NB4 (cell line): ENCODE measurements at places on chromosomes 6 and 20.

GRCh38 chr6:108118810-108119768 lies 44.5 kb upstream of the OSTM1 start:
- peak; percentile 49 for DNase-seq

DNA sequence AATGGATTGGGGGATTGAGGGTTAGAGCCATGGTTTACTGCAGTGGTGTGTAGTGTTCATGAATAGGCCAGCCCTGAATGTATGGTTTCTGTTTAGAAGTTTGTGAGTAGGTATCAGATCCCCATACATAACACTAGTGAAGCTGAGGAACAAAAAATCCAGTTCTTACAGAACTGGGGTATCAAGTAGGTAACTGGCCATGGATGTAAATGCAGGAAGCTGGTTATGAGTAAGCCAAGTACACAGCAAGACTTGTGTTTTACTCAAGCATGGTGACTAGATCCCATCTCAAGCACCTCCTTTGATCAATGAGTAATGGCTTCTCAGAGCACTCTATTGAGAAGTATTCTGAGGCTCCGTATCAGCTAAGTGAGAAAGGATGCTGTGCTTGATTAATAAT lies 613.7 kb upstream of the FLRT3 start:
- no peak for DNase-seq

- DNase-seq: no peak
These were observed 13.6 kb downstream of the RIPOR2 start for GRCh38 chr6:24922170-24922569.

DNA sequence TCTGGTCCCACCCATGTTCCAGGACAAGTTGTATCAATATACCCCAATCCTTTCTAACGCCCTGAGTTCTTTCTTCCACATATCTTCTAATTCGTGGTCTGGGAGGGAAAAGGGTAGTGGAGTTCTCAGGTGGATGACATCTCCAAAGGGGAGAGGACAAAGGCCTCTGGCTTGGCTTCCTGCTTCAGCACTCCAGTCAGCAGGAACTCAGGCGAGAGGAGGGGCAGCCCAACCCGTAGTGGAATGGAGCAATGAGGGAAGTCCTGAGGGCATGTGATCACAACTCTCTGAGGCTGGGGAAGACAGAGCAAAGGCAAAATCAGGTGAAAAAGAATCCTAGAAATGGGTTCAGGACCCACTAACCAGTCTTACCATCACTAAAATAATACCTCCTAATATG lies 9.6 kb upstream of the NRM start:
- DNase-seq: no peak

DNA sequence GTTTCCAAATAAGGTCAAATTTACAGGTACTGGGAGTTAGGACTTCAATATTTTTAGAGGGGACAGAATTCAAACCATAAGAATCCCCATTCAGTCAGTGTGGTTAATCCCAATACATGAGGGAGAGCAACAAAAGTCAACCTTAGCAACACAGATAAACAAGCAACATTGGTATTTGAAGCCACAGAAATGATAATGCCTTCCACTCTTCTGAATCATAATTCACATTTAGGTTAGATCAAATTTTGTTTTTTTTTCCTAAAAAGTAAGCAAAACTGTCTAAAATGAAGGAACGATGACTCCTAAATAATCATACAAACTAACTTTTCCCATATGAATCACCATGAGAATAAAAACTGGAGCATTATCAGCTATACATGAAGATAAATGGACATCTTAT lies 246.0 kb upstream of the TENT5A start:
- no peak for DNase-seq

DNA sequence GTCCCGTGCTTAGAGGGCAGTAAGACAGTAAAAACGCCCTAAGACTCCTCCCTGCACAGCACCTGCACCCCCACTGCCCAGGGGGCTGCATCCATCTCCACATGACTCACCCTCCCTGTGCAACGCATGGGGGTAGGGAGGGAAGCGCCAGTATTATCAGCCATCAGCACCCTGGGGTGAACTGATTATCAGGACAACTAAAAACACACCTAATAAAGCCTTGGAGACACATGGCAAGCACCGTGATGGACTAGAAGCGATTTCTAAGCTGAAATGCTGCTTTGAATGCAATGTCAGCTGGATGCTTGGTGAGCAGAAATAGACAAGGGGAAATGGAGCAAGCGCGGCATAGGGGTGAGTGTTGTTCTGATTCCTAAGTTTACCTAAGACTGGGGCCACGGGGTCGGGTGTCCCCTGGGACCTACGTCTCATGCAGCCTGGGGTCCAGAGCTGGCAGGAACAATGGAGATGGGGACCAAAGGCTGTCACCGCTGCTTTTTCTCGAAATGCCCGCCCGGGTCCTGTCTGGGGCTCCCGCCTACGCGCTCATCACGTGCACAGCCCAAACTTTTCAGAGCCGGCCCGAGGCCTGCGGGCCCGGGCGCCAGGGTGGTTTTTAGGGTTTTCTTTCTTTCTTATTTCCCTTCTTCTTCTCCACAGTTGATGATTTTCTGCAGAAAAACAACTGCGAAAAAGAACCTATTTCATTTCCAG lies 702 bp upstream of the TNFAIP3 start:
- peak; percentile 75 for DNase-seq

DNA sequence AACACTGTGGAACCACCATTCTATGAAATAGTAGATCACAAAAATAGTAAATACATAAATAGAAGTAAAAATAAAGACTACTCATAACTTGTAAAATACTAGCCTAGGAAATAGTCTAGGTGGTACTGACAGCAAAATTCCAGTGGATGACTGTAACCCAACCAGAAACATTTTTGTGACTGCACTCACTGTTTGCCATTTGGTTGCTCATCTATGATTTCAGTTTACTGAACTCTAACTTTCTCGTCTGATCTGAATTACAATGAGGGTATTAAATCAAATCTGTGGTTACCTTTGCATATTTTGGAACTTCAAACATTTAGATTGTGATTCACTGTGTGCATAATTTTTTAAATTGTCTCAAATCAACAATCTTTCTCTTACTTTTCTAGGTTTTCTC lies 151.1 kb downstream of the KHDC1L start:
- no peak for DNase-seq

DNA sequence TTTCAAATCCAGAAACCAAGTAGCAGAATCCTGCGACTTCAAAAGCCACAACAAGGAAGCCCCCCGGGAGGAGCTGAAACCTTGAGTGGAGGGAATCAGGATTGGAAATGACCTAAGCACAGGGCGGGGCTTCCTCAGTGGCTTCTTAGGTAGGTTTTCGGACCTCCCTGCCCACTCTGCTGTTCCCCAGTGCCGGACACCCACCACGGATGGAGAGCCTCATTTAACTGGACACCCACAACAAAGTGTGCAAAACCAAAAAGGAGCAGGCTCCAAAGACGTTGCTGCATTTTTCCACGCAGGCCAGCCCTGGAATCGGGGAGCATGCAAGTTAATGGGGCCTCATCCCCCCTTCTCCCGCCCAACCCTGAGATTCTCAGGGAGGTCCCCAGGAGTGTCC lies 144.4 kb downstream of the NFATC2 start:
- no peak for DNase-seq

DNA sequence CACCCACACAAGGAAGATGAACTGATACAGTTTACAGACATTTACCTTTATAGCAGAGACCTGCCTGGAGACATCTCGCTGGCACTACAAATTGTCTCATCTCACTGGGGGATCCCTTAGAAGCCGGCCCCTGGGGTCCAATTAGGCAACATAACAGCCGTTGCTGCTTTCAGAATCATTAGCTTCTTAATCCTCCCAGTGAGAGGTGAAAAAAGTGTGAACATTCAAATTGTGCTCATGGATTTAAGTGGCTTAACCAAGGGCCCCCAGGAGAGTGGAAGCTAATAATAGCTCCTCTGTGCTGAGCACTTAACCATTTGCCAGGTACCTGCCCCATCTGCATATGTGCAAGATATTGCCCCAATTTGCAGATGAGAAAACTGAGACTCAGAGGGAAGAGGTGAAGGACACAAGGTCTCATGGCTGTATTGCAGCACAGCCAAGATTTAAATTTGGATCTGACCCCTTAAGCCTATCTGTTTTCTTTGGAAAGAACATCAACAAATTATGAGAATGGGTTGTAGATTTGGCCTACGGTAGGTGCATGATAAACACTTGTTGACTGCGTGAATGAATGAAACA lies 101.0 kb downstream of the EYA2 start:
- DNase-seq: no peak

- DNase-seq: peak; percentile 56
These were observed 150.4 kb downstream of the GRM4 start for GRCh38 chr6:33995309-33996119.

GRCh38 chr6:151702851-151703658 lies 104.4 kb upstream of the ESR1 start:
- no peak for DNase-seq
